ENCODE measurements at places on chromosomes 11 and 22.
A peak's percentile ranks its signal among the peaks of the same experiment; 100 is the strongest.

- no peak for DNase-seq
Observed at GRCh38 chr11:35968386-35969088, 24.7 kb downstream of the LDLRAD3 start.

DNA sequence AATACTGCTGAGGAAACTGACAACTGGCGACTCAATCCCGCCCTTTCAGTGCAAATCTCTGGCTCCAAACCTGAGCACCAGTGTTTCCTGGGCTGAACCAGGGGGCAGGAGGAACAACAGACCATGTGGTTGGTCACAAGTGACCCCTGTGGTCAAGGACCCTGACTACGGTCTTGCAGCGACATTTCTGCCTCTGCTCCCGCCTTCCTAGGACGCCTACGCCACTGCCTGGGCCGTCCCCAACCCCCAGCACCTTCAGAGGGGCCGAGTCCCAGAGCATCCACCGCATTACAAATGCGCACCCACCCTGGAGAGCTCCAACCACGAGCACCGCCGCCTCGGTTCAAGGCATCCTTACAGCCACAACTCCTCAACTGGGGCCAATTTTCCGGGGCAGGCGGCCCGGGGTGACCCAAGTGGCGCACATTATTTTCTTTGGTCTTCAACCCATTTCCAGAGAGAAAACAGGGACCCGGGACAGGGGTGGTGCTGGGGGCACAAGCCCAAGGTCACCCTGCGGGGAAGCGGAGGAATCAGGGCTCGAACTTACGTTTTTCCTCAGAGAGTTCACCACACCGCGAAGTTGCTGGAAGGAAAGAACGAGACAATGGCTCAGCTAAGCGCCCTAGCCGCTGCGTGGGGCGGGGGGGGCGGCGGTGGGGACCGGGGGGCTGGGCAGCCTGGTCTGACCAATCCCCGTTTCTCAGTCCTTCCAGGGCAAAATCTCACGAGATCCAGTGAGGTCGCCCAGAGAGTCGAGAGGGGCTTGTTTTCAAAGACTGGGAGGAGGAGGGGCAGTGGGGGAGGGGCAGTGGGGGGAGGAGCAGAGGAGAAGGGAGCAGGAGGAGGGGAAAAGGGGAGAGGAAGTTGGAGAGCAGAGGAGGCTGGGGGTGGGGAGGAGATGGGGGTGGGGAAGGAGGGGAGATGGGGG is 1.8 kb downstream of the PRAME start:
- no peak for DNase-seq

DNA sequence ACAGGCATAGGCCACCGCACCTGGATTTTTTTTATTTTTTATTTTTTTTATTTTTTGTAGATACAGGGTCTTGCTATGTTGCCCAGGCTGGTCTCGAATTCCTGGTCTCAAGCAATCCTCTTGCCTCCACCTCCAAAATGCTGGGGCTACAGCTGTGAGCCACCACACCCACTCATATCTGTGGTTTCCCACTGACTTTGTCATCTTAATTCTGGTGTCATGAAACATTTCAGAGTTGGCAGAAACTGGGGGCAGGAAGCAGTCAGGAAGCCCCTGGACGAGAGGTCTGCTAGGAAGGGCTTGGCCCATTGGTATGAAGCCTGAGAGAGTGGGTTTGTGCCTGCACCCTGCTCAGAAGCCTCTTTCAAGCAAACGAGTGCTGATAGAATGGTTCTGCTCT is 49.1 kb downstream of the COMMD9 start:
- no peak for DNase-seq

DNA sequence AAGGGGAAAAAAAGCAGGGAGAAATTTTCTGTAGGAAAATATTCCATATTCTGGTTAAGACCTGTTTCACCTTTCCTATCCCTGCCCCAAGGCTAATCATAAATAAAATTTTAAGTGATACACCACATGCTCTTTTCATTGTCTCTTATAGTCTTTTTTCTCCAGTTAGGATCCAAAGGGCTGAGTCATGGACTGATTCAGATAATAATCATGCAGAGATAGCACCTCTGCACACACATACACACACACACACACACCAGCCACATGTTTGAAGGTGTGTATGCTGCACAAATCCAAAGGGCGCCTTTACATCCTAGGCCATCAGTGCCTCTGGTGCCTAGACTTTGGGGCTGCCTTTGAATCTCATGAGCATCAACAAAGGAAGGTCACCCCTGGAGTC is 35.5 kb upstream of the CWF19L2 start:
- DNase-seq: no peak

GRCh38 chr11:129230006-129230405 is 37.9 kb upstream of the ARHGAP32 start:
- no peak for DNase-seq

DNA sequence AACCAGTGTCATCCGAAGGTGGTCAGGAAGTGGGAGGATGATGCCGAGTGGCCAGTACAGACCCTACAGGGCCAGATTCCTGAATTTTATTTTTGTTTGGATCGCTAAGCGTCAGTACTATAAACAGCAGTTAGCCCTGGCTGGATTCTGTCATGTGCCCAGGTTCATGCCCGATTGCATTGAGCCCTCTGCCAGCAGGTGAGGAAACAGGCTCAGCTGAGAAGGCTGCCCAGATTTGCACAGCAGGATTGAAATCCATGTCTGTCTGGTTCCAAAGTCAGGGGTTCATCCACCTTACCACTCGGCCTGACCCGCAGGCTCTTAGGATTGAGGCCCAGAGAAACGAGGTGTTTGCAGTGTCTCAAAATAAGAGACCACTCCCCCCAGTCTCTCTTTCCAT is 9.1 kb upstream of the TBC1D22A start:
- peak; percentile 57 for DNase-seq

- no peak for DNase-seq
Observed at GRCh38 chr22:50717709-50718351, 20.2 kb upstream of the ACR start.

- DNase-seq: no peak
Observed at GRCh38 chr22:17753401-17753989, 20.8 kb downstream of the BID start.

GRCh38 chr22:31243339-31244045 is 31.4 kb downstream of the LIMK2 start:
- no peak for DNase-seq

DNA sequence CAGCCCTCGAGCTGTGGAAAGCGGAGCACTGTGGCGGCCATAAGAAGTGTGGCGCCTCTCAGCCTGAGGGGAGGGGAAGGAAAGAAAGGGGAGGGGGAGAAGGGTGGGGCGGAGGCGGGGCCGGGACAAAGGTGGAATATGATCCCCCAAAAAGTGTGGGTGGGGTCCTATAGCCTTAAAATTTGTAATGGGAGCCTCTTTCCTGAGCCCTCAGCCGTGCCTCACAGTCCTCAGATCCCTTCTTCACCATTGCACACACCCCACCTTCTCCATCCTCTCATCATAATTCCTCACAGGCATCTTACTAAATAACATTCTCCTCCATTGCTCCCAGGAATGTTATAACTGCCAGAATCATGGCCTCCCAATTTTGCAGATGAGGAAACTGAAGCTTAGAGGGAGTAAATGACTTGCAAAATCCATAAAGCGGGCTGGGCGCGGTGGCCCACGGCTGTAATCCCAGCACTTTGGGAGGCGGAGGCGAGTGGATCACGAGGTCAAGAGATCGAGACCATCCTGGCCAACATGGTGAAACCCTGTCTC is 600 bp upstream of the RAB6A start:
- DNase-seq: no peak

DNA sequence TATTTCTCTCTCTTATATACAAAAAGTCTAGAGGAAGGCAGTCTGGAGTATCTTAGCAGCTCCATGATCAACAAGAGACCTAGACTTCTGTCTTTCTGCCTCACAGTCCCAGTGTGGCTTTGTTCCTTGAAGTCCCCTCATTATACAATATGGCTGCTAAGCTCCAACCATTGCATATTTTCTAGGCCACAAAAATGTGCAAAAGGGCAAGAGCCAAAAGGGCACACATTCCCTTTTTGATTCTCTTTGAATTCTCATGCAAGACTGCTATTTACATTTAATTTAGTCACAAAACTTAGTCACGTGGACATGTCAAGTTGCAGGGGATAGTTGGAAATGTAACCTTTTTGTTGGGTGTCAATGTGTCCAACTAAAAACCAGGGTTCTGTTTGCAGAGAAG is 64.2 kb upstream of the OLFML1 start:
- no peak for DNase-seq

DNA sequence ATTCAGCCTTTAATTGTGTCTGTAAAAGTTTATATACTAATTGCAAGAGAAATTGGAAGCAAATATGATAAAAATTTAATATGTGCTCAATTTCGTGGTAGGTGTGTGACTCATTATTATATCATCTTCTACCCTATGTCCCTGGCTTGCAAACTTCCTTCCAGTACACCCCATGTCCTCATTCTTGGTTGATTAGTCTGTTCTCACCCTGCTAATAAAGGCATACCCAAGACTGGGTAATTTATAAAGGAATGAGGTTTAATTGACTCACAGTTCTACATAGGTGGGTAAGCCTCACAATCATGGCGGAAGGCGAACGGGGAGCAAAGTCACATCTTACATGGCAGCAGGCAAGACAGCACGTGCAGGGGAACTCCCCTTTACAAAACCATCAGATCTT is 11.9 kb downstream of the MRGPRX3 start:
- DNase-seq: no peak

DNA sequence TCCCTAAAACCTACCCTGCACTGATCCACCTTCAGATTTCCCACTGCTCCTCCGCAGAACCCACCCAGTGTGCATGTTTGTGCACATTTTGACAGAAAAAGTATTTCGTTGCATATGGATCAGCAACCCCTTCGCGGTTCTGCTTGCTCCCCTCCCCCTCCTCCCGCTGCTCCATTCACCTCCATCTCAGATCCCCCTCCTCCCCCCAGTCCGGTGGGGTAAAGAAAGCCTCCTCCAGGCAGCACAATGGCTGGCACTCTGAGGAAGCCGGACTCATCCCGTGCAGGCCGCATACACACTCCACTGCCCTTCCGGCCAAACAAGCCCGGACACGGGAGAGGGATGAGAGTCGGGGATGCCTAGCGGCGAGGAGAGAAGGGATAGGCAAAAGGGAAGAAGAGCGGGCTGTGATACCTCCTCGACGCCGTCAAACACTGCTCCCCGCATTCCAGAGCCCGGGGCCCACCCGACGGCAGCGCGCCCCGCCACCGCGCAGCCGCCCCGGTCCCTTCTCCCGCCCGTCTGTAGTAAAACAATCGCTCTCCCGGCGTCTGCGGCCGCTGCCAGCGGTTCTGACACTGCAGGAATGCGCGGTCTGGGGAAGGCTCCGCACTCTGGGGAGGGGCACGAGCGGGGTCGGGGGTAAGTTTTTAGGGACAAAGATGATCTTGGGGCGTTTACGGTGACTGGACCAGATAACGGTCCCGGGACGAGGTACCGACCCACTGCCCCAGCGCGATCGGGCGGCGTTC is 915 bp downstream of the FEZ1 start:
- peak; percentile 70 for DNase-seq

DNA sequence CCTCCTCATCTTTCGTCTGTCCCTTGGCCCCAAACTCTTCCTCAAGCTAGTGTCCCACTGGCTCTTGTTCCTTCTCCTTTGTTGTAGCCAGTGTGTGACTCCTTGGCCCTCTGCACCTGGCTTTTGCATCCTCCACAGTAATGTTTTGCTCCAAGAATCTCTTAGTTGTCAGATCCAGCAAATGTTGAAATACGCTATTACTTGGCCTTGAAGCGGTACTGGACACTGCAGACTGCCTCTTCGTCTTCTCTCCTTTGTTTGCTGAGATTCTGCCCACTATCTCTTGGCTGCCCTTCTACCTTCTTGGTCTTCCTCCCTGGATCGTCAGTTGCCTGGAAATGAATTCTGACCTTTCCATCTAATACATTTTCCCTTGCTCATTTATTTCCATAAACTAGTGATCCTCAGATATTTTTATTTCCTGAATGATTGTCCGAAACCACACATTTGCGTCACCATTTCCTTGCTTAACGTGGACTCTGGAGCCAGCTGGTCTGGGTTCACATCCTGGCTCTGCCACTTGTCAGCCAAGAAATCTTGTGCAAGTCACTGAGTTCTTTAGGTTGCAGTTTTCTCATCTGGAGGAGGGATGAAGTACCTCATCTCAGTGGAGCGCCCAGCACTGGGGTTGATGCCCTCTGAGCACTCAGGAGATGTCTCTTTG is 113.6 kb downstream of the LDLRAD3 start:
- no peak for DNase-seq

DNA sequence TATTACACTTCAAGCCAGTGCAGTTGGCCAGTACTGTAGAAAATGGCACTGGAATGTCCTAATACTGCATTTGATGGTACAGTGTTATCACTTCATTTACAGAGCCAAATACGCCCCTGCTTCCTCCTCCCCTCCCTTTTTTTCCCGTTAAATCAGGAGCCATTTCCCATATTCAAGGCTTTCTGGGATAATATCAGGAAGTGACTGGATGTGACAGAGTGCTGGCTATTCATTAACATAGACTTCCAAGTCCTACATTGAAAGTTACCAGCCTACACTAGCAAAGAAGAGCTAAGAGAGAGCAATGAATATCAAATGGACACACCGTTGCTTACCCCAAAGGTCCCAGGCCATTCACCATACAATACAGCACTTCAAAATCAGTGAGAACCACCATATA is 32.1 kb upstream of the ABCC8 start:
- DNase-seq: no peak

DNA sequence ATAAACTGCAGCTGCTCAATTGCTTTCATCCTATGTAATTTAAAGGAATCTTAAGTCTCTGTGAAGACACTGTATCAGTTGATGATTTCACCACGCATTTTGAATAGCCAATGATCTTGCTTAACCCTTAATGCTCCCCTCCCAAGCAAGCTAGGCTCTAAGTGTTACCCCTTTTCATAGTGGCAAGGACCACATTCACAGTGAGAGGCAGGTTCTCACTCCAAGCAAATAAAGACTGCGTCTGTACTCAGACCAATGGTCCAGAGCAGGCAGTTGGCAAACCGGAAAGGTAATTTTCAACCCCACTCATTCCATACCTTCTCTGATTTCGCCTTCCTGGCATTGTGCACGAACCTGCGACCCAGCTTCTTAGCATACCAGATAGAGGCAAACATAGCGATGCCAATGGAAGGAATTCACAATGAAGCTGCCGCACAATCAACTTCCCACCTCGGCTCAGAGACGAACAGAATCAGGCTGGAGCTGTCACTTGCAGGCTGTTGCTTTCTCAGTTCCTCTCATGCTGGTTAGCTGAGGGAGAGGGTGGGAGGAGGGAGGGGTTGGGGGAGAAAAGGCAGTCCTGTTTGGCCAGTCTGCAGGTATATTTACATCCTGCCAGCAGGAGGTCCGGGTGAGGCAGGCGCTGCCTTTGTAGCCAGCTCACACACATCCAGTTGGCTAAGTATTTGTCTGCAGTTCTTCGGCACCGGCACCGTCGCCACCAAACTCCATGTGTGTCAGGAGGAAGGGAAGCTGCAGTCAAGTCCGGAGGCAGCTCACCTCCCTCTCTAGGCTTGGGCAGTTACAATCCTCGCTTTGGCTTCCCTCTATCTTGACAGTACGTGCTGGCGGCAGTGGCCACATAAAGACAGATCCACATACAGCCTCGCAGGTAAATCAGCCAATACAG is 1151.2 kb upstream of the CCDC90B start:
- DNase-seq: no peak

DNA sequence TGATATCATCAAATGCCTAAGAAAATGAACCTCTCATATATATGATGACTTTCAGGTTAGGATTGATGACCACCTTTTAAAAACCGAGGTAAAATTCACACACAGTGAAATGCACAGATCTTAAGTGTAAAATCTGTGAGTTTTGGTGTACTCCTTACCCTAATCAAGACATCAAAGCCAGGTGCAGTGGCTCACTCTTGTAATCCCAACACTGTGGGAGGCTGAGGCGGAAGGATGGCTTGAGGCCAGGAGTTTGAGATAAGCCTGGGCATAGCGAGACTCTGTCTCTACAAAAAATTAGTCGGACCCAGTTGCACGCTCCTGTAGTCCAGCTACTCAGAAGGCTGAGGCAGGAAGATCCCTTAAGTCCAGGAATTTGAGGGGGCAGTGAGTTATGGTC is 140.4 kb downstream of the UVRAG start:
- no peak for DNase-seq

All from left forelimb (tissue), 1 donor.